ENCODE measurements at places on chromosomes 3 and 15.

GRCh38 chr3:196220991-196221390 is 4.7 kb downstream of the SLC51A start:
- no peak for DNase-seq

DNA sequence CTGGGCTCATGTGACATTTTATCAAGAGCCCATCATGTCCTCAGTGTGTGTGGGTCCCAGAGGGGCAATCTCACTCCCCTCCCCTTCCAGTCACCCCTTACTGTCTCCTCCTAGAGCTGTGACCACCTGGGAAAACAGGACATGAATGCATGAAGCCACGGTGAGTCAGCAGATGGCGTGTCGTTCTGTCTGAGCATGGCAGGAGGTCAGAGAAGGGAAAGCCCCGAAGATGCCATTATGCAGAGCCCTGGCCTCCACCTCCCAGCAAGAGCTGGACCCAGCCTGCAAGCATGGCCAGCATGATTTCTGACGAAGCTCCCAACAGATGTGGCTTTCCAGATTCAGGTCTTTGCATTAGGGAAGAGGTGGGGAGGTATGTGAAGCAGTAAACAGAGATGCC is 118.5 kb downstream of the TLE3 start:
- no peak for DNase-seq

DNA sequence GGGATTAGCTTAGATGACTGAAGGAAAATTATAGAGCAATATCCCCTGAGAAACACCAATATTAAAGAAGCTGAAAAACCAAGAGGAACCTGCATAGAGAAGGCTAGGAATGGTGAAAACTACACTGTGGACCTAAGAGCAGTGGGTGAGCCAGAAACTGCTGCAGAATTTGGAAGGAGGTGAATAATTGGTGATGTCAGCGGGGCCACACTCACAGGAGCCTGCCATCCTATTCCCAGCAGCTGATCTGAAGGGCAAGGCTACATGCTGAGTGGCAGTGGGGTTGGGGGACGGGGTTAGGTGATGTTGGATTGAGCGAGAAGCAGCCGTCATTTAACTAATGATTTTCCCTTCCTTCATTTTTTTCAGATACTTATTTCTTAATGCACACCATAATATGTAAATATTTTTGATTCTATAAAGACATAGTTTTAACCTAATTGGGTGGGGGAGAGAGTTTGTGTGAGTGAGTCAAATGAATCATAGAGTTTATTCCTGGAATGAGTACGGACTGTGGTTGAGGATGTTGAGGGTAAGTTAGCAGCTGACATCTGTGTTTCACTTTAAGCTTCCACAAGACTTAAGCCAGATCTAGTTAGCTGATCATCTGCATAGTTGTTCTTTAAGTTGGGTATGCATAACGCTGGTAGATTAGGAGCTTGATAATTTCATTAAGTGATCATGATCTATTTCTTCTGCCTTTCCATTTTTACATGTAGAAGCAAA is 222.8 kb downstream of the PTPRG start:
- DNase-seq = no peak

DNA sequence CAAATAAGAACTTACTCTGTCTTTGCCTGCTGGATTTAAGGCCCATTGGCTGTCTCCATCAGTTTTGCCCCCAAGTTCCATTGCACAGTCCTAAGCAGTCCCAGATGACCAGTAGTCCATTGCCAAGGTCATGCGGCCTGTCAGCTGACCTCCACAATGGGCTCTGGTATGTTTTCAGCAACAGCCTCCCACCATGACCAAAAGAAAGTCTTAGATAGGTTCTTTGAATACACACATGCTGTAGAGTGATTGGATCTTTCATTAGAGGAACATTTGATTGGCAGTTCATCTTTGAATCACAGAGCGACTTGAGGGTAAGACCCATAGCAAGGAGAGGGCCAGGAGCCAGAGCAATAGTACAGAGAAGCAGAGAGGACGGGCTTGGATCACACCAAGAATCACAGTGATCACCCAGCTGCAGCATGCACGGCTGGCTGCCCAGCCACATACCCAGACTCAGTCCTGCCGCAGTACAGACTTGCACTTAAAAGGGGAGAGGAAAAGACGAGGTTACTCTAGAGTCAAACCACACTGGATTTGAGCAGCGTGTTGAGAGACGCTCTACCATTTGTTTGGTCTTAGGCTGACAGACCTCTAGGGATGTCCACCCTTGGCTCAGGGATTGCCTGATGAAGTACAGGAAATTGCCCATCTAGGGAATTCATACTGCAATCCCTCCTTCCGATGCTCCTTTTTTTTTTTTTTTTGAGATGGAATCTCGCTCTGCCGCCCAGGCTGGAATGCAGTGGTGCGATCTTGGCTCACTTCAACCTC is 50.4 kb downstream of the APH1B start:
- no peak for DNase-seq

- no peak for DNase-seq
Measured at GRCh38 chr3:77262361-77262760, 222.5 kb downstream of the ROBO2 start.

DNA sequence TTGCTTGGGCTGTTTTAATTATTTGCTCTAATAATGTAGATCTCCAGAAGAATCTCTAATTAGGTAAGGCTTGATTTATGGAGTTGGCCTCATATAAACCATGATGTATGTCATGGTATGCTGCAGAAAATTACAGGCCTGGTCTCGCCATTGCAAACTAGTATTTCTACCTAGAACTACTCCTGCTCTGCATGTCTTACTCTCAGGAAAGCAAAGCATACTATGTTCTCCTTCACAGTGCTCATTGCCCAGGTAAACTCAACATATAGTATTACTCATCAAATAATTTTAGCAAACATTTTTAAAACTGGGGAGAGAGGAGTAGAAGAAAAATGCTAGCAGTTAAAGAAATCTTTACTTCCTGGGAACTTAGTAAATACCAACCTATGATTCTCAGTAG is 90.7 kb downstream of the FILIP1L start:
- DNase-seq = no peak

GRCh38 chr3:103295974-103296570 is 861.3 kb downstream of the ZPLD1 start:
- DNase-seq = peak; percentile 5

- DNase-seq = no peak
Measured at GRCh38 chr15:31091481-31091880, 10.0 kb downstream of the TRPM1 start.

- DNase-seq = no peak
Measured at GRCh38 chr15:69662645-69663000, 210.0 kb downstream of the RPLP1 start.

- no peak for DNase-seq
Measured at GRCh38 chr3:24678421-24678865, 183.8 kb upstream of the THRB start.

DNA sequence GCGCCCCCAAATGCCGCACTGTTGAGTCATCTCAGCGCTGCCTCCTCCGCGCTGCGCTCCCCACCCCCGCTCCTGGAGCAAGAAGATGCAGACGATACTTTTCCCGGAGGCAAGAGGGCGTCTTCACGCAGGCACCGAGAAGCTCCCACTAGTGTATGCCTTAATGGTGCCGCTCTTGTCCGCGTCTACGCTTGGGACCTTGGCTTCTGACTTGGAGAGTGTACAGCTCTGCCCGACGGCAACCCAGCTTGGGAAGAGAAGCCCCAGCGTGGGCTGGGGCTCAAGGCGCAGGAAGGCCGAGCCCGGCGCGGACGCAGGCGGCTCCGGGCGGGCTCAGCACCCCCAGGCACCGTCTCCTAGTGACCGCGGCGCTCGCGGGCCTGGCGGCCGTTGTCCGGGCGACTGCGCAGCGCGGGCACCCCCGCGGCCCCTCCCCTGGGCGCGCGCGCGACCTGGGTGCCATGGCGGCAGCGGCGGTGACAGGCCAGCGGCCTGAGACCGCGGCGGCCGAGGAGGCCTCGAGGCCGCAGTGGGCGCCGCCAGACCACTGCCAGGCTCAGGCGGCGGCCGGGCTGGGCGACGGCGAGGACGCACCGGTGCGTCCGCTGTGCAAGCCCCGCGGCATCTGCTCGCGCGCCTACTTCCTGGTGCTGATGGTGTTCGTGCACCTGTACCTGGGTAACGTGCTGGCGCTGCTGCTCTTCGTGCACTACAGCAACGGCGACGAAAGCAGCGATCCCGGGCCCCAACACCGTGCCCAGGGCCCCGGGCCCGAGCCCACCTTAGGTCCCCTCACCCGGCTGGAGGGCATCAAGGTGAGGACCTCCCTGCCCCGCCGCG is at the start of gene P4HTM:
Gene P4HTM (plus strand): TSS at position 446 of the 840 bp plus-strand sequence. CDS start 16 bp downstream, at position 462.
- no peak for DNase-seq

DNA sequence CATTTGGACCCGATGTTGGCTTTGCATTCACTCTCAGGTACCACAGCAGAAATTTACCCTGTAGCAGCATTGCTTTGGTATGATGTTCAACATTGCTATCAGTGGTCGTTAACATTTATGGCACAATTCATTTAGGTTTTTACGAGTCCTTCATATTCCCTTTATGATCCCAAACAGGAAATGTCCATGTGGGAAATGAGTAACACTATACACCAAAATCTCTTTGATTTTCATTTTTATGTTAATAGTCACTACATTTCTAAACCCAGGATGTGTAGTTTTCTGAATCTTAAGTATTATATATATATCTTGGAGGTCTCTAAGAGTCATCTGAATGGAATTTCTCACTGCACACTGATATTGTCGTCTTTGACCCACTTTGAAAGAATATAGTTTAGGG is 78.5 kb upstream of the RBMS3 start:
- no peak for DNase-seq

DNA sequence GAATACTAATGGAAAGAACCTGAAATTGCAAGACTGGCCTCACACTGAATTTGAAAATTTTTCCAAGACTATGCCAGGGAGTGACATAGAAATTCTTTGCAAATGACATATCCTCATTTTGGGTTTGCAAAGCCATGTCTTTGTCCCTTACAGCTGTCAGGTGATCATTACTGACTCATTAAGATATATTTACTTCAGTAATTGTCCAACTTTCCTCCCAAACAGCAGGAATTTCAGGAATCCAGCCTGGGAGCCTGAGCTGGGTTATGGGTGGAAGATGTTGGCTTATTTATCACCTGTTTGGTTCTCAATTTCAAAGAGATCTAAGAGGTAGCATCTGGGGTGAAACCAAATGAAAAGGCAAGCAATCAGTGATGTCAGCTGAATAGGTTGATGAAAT is 111.6 kb upstream of the ACP3 start:
- no peak for DNase-seq

All from NCI-H1694 treated with DMSO at 0.1 percent for 48 hours (cell line).